CD4-positive, alpha-beta T cell (primary cell): ENCODE measurements at places on chromosomes 5 and 9. TPM values are rescaled to one million over a fixed set of nuclear protein-coding genes. Genes with fewer than 3 reads are reported as not detected.

- no peak for DNase-seq
These were observed 70.9 kb downstream of the EGFLAM start for GRCh38 chr5:38329132-38329715.

DNA sequence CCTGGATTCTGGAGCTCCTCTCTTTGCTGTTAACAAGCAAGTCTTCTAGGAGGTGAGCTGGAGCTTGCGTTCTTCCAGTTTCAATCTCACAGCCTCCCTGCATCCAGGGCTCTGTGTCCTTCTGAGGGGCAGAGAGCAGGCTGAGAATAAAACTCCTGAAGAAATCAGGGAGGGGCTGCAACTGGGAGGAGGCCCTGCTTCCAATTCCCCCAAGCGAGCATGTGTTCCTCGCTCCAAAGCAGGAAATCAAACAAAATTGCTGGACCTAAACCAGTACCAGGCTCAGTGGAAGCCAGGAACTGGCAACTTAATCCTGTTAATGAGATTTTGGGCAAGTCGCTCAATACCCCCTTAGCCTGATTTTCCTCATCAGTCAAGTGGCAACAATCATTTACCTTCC, 181.8 kb downstream of the ASTN2 start:
- no peak for DNase-seq

DNA sequence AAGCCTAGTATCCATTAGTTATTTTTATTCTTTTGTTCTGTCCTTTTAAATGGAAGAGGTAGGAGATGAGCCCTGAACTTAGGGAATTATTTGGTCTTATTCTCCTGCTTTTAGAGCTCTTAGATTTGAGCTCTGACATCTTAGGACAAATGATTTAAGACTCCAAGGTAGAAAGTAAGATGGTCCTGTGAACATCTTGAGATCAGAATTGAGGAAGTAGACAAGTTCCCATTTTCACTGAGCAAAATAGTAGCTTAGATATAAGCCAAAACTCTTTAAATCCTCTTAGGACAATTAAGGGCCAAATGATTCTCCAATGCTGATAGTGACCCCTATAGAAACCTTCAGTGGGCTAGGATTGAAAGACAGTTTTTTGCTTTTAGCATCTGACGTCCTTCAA, 53.0 kb upstream of the RUSC2 start:
- DNase-seq, result no peak

- DNase-seq, result no peak
These were observed 15.5 kb upstream of the MGAT1 start for GRCh38 chr5:180817893-180818674.

DNA sequence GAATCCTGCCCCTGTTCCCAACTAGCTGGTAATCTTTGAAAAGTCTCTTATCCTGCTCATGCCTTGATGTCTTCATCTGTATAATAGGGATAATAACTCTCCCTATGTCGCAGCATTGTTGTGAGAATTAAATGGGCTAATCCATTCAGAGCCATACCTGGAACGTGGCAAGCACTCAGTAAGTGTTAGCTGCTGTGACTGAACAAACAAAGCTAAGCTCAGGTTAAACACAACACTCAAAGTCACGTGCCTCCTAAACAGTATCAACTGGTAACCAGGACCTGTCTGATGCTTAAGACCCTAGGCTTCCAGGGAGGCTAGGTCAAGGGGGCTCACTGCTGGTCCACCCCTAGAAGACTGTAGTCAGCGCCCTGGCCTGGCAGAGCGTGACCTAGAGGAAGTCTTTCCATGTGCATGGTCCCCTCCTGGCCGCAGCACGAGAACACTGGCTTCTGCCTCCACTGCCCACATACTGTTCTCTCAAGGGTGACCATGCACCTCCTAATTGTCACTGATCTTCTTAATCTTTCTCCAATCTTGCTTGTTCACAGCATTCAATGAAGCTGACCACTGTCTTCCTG, 211.1 kb downstream of the TTLL11 start:
- no peak for DNase-seq

The LCN12 gene
- 1.5 TPM for total RNA-seq

DNA sequence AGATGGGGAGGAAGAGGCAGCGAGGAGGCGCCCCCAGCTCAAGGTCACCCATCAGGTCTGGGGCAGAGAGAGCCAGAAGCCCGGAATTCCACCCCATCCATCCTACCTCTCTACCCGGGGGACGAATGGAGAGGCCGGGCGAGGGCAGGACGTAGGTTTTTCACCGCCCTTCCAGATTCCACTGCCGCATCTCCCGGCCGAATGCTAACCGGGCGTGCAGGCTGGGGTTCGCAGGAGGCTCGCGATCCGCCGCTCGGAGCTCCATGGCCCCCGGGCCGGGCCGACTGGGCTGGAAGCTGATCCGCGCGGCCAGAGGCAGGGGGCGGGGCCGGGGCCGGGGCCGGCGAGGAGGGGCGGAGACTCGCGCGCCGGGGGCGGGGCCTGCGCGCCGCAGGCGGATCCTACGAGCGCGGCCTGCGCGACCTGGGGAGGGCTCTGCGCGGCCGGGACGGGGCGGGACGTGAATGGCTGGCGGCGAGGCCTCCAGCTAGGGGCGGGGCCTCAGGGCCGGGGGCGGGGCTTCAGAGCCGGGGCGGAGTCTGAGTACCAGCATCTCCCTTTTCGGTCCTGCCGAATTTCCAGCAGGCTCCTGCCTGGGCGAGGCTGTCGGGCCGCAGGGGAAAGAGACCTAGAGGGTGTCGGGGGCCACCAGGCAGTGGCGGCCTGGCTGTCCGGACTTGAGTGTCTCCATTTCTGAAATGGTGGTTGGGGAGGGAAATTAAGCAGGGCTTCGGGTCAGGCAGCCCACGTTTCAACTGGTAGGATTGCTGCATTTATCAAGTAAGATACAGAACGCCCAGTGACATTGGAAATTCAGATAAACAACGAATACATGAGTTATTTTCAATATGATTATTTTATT, at the start of gene ST6GALNAC4:
Gene ST6GALNAC4, minus strand, starts transcription at position 322 of the 862 bp plus-strand sequence. CDS start 622 bp downstream, outside the sequence.
- DNase-seq, result peak; percentile 96

DNA sequence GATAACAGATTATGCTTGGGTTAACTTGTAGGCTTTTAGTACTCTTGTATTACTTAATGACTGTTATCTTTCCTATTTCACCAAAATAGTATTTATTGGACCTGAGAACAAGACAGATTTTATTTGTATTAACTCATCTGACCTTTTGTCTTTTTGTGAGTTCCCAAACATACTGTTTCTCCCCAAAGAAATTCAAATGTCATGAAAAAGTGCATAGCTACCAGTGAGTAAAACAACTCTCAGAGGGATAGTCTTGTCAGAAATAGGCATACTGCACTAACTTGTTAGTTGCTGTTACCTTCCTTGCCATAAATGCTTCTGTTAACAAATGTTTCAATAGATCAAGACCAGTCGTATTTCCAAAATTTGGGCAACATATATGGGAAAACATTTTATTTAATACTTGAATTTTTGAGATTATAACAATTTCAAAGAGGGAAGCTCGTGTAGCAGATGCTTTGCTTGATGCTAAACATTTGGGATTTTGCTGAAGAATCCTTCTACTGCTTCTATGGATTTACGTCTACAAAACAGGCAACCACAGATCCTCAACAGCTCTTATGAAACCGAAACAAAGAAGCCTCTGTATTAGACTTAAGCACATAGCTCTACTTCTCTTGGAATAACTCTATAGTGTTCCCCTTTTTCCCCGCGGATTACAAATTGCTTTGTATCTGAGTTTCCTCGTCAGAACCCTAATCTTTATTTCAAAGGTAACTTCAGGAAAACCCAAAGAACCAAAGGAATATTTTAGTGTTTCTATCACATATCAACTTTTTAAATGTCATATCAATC, 248.8 kb downstream of the MCTP1 start:
- no peak for DNase-seq

GRCh38 chr5:67263656-67264408, 67.2 kb upstream of the CD180 start:
- no peak for DNase-seq

The GFI1B gene
- 0.58 TPM for total RNA-seq

GRCh38 chr5:54651482-54652076, 134.0 kb downstream of the SNX18 start:
- DNase-seq, result no peak
